ENCODE measurements at places on chromosomes 13 and 19.

- no peak for DNase-seq
These were observed 239.3 kb downstream of the KCTD12 start for GRCh38 chr13:76646946-76647345.

- no peak for DNase-seq
These were observed 90.8 kb downstream of the IRS2 start for GRCh38 chr13:109695402-109696190.

DNA sequence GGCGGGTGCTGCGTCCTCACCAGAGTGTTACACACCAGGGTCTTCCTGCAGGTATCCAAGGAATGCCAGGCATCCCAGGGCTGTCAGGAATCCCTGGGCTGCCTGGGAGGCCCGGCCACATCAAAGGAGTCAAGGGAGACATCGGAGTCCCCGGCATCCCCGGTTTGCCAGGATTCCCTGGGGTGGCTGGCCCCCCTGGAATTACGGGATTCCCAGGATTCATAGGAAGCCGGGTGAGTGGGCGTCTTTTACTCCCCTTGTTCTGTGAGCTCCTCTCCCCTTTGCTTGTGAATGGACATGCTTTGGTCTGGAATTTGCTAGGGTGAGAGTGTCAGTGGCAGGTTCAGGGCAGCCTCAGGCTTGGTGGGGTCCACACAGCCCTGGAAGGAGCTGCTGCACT lies 75.9 kb downstream of the RAB20 start:
- no peak for DNase-seq

GRCh38 chr13:74037762-74038161 lies 96.4 kb downstream of the KLF12 start:
- DNase-seq: no peak

DNA sequence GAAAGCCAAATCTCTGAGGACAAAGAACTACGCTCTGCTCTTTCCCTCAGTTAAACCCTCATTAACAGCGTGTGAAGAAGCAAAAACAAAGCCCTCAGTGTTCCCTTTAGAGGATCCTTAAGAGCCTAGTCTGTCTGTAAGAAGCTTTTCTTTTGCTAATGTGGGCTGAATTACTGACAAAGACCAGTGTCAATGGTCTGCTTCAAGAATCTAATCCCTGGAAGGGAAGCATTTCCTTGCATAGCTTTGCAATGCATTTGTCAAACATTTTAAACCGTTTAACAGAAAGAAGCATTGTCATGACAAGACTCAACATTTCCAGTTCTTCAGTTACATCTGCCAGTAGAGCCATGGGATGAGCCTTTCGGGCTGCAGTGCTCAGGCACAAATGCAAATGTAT lies 64.9 kb downstream of the EDNRB start:
- DNase-seq: no peak

- no peak for DNase-seq
These were observed 10.8 kb upstream of the ZNRF4 start for GRCh38 chr19:5444431-5444830.
